ENCODE measurements at places on chromosomes 6 and 20.

DNA sequence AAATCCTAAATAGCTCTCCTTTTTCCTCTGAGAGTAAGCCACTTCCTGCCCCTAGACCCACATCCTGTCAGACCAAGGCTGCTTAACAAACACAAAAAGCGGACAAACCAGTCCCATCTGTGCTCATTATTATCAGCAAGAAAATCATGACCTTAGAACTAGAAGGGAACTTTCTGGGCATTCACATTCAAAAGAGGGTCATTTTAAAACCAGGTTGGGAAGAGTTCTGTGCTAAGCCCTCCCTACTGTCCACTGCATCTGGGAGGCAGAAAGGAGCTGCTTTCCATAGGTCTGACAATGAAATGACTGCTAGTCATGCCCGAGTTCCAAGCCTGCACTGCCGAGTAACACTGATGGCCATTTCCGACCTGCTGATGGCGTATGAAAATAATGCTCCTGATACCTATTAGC, 15.4 kb downstream of the EZR start:
- no peak for DNase-seq

DNA sequence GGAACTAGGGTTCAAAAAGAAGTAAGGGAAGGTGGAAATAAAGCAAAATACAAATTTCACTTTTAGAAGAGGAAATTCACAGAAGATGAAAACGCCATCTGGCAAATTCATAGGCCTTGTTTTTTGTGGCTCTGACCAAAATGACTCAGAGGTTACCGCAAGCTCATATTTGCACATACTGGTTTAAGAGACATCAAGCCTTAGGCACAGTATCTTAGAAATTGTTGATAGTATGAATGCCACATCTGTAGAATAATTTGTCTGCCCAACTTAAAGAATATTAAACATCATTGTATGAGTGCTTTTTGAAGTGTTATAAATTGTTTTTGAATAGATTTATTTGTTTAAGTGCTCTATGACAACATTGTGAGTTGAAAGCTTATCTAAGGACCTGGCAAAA, 10.6 kb downstream of the TAAR1 start:
- peak; percentile 20 for DNase-seq

GRCh38 chr6:160429620-160429895, 81.4 kb downstream of the SLC22A3 start:
- DNase-seq, result no peak

- no peak for DNase-seq
Measured at GRCh38 chr6:154484942-154485341, 25.5 kb downstream of the CNKSR3 start.

GRCh38 chr6:1619098-1619672, 9.5 kb downstream of the FOXC1 start:
- no peak for DNase-seq

DNA sequence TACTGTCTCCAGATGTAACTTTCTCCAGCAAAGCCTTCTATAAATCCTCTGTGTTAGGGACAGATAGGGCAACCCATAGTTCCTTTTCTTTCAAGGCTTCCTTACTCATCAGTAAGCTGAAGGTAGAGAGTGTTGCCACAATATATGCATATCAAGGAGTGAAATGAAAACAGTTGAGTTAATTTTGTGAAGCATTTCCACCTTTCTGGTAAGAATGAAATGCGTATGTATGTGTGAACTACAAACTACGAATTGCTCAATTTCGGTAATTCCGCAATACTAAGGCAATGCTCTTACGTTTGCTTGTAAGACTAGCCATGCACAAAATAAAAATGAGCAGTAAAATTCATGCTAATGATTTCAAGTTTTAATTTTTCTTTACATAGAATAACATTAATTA, 61.2 kb upstream of the HBS1L start:
- no peak for DNase-seq

GRCh38 chr6:168902075-168902474, 351.6 kb downstream of the THBS2 start:
- DNase-seq, result no peak

GRCh38 chr6:29797135-29797534, 30.5 kb upstream of the HLA-G start:
- no peak for DNase-seq

GRCh38 chr6:27188885-27189418, 58.5 kb upstream of the PRSS16 start:
- peak; percentile 30 for DNase-seq

DNA sequence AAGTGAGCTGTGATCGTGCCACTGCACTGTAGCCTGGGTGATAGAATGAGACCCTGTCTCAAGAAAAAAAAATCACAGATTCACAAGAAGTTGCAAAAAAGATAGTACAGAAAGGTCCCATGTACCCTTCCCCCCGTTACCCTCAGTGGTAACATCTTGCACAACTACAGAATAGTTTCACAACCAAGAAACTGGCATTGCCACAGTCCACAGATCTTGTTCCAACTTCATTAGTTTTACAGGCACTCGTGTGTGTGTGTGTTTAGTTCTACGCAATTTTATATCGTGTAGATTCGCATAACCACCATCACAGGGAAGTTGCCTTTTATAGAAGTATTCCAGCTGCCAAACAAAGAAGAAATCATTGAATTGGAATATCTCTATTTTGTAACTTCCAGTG, 19.1 kb downstream of the SPATA2 start:
- DNase-seq, result no peak

DNA sequence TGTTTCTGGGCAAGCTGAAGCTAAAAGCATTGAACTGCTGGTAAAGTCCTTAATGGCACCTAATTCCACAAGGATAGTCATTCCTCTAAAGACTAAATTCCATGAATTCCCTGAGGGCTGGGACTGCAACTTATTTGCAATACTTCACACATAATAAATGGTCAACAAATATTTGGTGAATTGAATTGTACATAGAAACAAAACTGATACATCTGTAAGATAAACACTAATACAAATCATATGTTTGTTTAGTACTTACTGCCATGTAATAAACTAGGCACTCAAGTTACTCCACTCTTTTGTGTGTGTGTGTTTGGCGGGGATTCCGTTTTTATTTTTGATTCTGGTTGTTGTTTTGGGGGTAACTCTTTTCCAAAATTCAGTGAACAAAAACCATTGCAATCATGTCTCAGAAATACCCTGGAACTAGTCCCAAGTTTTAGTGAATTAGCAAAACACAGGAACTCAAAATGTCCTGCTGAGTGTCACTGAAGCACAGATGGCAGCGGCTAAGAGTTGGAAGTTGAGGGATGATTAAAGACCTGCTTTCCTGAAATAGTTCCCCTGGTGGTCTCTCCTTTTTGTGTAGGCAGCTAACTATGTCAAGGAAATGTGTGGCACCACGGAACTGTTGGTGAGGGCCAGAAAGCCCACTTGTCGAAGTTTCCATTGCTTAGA, 74.8 kb upstream of the SNRPB2 start:
- no peak for DNase-seq

DNA sequence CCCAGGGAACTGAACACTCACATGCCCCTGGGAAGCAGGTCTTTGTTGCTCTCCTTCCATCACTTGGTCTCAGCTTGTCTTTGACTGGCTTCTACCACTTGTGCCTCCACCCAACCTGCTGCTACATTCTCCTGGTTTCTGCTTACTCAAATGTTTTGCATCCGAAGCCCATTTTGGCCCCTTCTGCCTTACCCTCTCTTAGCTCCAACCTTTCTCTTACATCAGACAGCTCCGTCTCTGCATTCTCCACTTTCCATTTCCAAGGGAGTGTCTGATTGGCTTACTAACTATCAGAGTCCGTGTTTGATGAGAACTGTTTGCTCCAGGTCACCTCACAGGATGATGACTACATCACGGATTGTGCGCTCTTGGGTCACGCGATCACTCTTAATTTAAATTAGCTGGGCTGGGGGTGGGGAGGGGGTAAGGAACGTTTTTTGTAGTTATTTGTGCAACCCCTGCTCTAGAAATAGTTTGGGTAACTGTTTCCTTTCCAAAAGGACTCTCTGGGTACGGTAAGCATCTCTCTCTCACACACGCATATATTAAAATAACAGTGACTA, 844 bp upstream of the ABRACL start:
- no peak for DNase-seq

- no peak for DNase-seq
Measured at GRCh38 chr20:11395581-11395980, 522.1 kb upstream of the BTBD3 start.
